ENCODE measurements at places on chromosomes 4 and X.

DNA sequence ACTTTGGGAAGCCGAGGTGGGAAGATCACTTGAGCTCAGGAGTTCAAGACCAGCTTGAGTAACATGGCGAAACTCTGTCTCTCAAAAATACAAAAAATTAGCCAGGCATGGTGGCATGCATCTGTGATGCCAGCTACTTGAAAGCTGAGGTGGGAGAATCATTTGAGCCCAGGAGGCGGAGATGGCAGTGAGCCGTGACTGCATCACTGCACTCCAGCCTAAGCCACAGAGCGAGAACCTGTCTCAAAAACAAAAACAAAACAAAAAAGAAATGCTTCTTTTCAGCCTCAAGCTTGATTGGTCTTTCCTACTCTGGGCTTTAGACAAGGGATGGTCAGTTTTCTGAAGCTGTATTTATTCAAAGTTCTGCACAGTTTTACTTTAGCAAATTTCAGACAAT is 15.8 kb upstream of the DHRSX start:
- no peak for DNase-seq

GRCh38 chrX:100658941-100659381 is 15.0 kb downstream of the SRPX2 start:
- no peak for DNase-seq

- DNase-seq = no peak
Measured at GRCh38 chrX:8897259-8897658, 96.1 kb upstream of the FAM9A start.

DNA sequence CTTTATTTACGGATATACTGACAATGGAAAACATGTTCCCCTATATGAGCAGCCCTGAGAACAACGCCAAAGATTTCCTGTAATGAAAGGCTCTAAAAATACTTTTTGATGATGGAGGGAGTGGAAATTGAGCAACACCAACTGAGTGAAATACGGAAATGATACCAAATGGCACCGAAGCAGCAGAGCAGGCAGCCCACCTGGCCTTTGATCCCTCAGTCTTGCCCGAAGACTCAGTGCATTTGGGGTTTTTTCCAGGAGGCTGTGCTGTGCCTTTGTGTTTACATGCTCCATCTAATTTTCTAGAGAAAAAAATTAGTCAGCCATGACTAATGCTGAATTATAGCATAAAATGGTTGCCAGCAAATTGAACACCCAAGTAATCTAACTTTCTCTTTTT is 169.9 kb upstream of the RBPJ start:
- no peak for DNase-seq

DNA sequence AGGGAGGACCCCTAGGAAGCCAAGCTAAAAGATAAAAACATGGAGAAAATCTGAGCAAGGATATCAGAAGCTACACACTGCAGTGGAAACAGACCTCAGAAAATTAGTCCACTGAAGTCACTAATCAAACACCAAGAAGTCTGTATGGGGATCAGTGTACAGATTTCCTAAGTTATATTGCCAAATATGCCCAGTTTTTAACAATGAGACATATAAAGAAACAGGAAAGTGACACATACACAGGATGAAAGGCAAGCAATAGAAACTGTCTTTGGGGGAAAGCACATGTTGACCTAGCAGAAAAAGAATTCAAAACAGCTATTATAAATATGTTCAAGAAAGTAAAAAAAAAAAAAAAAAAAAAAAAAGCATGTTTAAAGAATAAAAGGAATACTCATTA is 153.7 kb downstream of the PPP4R3C start:
- DNase-seq = peak; percentile 60

- no peak for DNase-seq
Measured at GRCh38 chrX:124211312-124211942, 121.0 kb upstream of the TEX13D start.

- DNase-seq = no peak
Measured at GRCh38 chr4:6781561-6781960, 966 bp upstream of the KIAA0232 start.

- DNase-seq = no peak
Measured at GRCh38 chr4:77344784-77345183, 187.8 kb downstream of the CCNG2 start.

DNA sequence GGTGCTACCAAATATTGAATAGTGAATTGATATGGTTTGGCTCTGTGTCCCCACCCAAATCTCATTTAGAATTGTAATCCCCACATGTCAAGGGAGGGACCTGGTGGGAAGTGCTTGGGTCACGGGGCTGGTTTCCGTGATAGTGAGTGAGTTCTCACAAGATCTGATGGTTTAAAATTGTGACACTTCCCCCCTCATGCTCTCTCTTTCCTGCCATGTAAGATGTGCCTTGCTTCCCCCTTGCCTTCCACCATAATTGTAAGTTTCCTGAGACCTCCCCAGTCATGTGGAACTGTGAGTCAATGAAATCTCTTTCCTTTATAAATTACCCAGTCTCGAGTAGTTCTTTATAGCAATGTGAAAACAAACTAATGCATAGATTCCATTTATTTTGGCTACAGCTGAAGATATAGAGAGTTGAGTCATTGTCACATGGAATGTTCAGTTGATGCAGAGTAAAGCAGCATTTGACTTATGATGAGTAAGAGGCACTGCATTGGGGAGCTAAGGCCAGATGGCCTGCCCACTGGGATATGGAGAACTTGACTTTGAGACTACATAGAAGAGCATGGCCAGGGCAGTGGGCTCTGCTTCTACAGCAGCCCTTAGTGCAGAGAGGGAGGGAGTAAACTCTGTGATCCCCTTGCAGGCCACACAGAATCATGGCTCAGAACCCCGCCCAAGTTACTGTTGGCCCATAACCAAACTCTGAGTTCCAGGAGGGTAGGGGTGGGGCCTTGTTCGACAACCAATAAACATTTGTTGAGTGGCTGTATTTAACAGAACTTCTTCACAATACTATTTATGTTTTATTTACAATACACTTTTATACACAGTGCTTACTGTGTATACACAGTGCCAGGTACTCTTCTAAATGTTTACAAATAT is 34.2 kb downstream of the RAI2 start:
- no peak for DNase-seq

DNA sequence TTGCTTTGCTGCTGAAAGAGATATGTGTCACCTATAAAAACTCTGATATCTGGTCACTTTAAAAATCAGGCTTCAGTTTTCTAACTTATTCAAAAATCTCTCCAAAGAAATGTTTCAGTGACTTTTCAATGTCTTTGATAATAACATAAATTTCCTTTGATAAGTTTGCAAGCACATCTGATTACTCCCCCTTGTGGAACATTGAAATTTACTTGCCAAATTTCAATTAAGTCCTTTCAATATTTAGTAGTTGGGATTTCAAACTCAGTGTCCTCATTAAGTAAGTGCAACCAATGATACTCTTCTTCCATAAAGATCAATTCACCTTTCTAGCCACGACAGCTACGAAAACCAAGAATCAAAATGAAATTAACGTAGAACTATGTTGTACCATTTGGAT is 151.3 kb upstream of the FAM47C start:
- DNase-seq = peak; percentile 9
